Inflammatory macrophage (primary cell): ENCODE measurements at places on chromosomes 13 and 19.

DNA sequence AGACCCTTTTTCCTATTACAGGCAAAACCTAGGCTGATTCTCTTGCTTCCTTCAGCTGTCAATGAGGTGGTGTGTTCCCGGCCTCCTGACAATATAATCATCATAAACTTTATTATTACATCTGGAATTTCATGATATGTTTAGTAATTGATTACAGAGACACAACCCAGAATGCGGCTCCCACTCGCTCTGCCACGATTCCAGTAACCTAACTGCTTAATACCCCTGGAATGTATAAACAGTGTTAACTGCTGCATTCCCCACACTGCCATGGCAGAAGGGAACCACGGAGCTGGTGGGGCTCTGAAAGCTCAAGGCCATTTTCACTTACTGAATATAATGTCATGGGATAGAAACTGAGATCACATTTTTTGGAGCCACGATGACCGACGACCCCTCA, 17.1 kb downstream of the TSHZ3 start:
- no peak for DNase-seq

GRCh38 chr19:14979476-14980255, at the start of gene SLC1A6:
Gene SLC1A6, minus strand, starts transcription at chr19:14979864. Its CDS starts 6,954 bp downstream, at chr19:14972910.
- no peak for DNase-seq

DNA sequence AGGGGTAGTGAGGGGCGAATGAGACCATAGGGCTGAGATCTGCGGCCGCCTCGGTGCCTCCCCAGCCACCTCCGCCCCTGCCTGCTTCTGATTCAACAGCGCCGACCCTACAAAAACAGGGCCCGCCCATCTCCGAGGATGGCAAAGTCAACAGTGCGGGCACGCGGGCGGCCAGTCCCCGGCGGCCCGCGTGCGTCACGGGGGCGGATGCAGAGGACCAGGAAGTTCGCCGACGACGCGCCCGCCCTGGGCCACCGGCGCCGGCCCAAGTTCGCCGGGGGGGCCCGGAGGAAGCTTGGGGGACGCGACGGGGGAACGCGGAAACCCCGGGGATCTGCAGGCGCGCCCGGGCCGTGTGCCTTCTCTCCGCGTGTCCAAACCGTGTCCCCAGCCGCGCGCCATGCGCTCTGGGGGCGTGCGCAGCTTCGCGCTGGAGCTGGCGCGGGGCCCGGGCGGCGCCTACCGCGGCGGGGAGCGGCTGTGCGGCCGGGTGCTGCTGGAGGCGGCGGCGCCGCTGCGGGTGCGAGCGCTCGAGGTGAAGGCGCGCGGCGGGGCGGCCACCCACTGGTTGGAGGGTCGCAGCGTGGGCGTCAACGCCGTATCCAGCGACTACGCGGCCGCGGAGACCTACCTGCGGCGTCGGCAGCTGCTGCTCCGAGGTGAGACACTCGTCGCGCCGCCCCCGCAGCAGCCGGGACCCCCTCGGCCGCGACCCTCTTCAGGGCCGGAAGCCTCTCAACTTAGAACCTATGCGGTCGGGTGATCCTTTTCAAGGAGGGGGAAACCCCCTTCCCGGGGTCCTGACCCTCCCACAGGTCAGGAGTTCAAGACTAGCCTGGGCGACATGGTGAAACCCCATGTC, 6.8 kb upstream of the ARRDC2 start:
- peak; percentile 90 for DNase-seq

GRCh38 chr19:2215281-2215751, 20.8 kb downstream of the PLEKHJ1 start:
- no peak for DNase-seq

- no peak for DNase-seq
Observed at GRCh38 chr13:99027260-99027659, 49.4 kb upstream of the DOCK9 start.

DNA sequence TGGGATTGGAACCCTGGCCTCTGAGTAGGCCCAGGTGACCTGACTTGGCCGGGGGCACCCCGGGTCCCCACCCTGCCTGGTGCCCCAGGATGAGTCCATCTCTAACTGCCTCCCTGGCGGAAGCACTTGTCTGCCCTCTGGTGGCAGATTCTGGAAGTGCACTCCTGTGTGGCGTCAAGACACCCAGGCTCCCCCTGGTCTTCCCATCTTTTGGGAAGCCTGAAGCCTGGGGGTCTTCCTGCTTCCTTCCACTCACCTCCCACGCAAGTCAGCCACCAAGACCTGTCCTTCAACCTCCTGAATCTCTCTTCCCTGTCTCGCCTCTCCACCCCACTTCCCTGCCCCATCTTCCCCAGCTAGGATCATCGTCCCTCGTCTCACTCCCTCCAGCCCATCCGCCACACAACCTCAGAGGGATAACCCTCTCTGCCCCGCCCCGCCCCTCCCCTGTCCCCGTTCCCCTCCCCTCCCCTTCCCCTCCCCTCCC, 7.4 kb downstream of the RABAC1 start:
- peak; percentile 77 for DNase-seq
